ENCODE measurements at places on chromosomes 1 and 21. TPM values are rescaled to one million over a fixed set of nuclear protein-coding genes. Genes with fewer than 3 reads are reported as not detected.

Gene SLC9C2
- not detected for total RNA-seq

Gene SYT11
- total RNA-seq: 17.2 TPM

Gene ZBTB48
- total RNA-seq: 8.9 TPM

Gene SLFNL1
- total RNA-seq: 0.28 TPM

Gene CAMSAP2
- total RNA-seq: 39.4 TPM

Gene CRP
- not detected for total RNA-seq

Gene OR2G6
- total RNA-seq: not detected

Gene TDRD5
- total RNA-seq: not detected

DNA sequence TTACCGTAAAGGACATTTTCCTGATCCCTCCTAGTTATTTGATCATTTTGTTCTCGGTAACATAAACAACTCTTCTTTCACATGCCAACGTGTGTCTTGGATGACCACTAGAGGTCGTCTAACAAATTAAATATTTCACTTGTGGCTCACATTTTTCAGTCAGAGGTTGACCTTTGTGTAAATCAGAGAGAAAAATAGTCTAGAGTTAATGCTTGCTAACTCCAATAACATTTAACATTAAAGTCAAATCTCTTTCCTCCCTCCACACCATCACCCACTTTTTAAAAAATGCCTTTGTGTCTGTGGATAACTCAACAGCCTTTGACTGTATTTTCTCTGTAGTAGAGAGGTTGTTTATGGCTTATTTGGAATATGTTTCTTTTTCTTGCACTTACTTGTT, 220.5 kb upstream of the B3GALT2 start:
- DNase-seq: no peak

GRCh38 chr1:5388622-5389021, 603.6 kb downstream of the NPHP4 start:
- no peak for DNase-seq

DNA sequence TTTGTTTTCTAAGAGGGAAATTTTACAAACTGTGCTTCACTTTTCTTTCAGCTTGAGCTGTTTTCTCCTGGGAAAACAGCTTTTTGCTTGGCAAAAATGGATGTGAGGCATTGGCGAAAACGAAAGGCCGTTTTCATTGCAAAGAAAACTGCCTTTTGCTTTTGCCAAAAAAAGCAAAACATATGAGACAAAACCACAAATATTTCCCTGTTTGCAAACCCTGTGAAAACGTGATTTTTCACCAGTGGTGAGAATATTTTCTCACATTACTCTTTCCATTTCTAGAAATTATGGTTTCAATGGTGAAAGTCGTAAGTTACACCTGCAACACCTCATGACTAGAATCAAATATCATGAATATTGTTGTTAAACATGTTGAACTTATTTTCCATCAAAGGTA, 74.0 kb upstream of the ZBTB18 start:
- DNase-seq: no peak

GRCh38 chr21:17858747-17859146, 39.6 kb upstream of the C21orf91 start:
- DNase-seq: no peak

GRCh38 chr1:41617336-41617735, 132.9 kb upstream of the EDN2 start:
- no peak for DNase-seq

- DNase-seq: no peak
These were observed 69.1 kb downstream of the DISC1 start for GRCh38 chr1:231695439-231696255.

DNA sequence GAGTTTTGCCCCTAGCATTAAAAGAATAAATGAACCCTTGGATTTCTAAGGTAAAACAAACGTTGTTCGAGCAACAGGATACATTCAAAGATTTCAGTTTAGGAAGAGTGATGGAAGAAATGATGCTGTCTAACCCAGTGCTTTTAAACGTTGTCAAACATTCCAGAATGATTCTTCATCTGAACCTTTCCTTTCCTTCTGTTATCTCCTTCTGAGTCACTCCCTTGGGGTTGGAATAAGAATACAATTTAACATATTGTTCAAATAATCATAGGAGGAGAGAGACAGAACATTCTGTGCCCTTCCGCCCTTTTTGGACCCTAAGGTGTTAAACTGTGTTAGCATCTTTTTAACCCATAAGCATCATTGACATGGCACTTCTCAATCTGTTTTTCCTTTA, 61.1 kb upstream of the RCOR3 start:
- no peak for DNase-seq

GRCh38 chr1:147598621-147599361, 57.5 kb downstream of the BCL9 start:
- no peak for DNase-seq

DNA sequence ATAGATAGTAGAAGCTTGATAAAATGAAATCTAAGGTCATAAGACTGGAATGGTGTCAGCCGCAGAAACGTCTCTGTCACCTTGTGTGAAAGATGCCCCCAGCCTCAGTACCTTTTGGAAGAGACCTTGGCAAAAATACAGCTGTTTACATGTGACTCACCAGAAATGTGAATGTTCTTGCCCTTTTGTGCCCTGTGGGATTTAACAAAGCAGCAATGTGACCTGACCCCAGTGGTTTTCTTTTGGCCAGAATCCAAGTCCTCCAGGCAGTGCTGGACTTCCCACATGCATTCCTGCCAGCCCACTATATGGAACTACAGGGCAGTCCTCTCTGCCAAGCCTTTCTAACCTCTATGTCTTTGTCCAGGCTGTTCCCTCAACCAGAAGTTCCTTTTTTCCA, 27.2 kb upstream of the LRRC8C start:
- no peak for DNase-seq

DNA sequence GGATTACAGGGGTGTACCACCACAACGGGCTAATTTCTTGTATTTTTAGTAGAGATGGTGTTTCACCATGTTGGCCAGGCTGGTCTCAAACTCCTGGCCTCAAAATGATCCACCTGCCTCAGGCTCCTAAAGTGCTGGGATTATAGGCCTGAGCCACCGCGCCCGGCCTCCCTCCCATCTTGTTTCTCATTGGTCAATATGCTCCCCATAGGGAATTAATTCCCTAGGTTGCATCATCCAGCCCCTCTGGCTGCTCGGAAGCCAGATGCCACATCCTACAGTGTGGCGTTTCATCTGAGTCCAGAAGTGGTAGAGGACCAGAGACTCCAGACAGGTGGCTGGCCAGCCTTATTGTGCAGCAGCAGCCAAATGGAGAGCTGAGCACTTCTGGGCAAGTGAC, 11.5 kb upstream of the VASH2 start:
- DNase-seq: no peak

DNA sequence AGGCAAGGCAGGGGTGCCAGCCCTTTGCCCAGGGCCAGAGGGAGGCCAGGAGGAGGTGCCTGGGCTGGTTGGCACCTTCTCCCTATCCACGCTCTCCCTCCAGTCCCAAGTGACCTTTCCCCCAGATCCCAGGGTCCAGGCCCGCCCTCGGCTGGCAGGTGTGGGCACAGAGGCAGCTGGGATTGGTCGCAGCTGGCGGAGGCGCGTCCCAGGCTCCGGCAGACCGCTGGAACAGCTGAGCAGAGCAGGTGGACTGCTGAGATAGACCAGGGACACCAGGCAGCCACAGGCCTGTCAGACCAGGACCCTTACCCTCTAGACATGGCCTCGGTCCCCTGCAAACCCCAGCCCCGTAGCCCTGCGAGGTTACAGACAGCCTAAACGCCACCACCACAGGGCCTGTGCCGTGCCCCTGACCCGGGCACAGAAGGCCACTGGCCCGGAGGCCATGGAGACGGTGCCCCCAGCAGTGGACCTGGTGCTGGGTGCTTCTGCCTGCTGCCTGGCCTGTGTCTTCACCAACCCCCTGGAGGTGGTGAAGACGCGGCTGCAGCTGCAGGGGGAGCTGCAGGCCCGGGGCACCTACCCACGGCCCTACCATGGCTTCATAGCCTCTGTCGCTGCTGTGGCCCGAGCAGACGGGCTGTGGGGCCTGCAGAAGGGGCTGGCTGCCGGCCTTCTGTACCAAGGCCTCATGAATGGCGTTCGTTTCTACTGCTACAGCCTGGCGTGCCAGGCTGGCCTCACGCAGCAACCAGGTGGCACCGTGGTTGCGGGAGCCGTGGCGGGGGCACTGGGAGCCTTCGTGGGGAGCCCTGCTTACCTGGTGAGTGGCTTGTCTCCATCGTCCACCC, at the start of gene SLC25A34:
SLC25A34 (plus strand) TSS at position 221 of the 854 bp plus-strand sequence; CDS start at position 449, 228 bp downstream.
- peak; percentile 83 for DNase-seq

- no peak for DNase-seq
These were observed 41.0 kb downstream of the CRYAA start for GRCh38 chr21:43209575-43210453.

GRCh38 chr1:232045139-232045994, 418.8 kb downstream of the DISC1 start:
- no peak for DNase-seq

- DNase-seq: no peak
These were observed 36.4 kb upstream of the ETS2 start for GRCh38 chr21:38769191-38769780.

DNA sequence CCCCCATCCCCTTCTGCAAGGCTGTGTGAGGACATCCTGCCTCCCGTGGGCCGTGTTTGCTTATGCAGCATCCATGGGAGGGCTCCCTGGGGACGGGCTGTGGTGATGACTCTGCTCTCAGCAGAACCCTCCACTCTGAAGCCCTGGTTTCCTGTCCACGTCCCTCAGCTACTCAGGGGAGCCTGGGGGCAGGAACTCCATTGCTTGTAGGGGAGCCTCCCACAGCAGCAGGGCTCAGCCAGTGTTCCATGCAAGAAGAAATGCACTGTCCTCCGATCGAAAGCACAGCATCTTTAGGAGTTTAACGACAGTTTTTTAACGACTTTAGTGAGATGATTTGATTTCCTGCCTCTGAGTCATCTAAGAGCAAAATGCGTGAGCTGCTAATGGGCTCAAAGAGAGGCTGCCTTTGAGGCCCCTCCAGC, 8.3 kb upstream of the KCNAB2 start:
- DNase-seq: no peak

- no peak for DNase-seq
These were observed 55.1 kb downstream of the COL18A1 start for GRCh38 chr21:45460011-45460565.

GRCh38 chr1:63874278-63874880, 100.6 kb downstream of the ROR1 start:
- DNase-seq: no peak

DNA sequence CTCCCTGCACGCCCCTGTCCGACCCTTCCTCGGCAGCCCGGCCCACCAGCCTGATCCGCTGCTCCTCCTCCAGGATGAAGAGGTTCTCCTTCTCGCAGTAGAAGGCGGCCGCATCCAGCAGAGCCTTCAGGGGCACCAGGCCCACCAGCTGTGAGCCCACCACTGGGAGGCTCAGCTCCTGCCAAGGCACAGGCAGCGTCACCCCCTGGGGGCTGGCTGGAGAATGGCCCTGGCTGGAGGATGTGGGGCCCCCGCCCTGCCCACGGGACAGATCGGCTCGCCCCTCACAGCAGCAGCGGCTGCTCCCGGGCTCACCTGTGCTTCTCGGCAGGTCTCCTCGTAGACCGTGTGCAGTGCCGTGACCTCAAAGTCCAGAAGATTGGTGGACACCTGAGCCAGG, 5.3 kb downstream of the FTCD start:
- no peak for DNase-seq

- DNase-seq: peak; percentile 84
These were observed 1.9 kb downstream of the TAGLN2 start for GRCh38 chr1:159923203-159924024.

- DNase-seq: no peak
These were observed 68.1 kb upstream of the APP start for GRCh38 chr21:26238646-26239045.

- DNase-seq: no peak
These were observed 20.7 kb downstream of the IRF2BP2 start for GRCh38 chr1:234589064-234589800.

DNA sequence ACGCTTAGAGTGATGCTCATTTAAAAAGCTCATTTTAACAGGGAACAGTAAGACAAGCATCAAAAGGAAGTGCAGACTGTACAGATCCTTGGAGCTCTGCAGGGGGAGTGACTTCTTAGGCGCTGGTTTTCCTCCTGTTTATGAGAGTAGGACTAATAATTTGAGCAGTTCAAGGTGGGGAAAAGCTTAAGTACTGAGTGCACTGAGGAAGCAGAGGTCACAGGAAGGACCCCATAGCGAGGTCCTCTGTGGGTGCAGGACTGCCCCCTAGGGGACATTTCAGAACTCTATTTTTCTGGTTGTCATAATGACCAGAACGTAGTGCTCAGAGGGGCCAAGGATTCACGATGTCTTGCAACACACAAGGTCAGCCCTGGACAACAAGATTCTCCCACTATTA, 112.1 kb downstream of the HLCS start:
- DNase-seq: peak; percentile 41

DNA sequence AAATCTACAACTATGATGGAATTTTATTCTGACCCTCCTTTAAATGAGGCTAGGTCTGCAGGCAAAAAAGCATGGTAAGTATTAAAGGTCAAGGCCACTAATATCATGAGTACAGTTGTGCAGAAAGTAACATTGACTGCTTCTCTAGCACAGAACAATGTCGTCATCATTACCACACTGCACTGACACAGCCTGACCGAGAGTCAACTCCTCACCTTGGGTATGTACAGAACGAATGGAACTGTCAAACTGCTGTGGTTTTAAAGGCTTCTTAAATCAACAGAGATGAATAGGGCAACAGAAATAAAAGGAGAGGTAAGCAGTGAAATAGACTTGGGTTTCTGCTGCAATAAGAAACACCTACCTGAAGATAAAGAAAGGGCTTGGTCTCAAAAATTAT, 88.8 kb downstream of the TBX15 start:
- DNase-seq: no peak

DNA sequence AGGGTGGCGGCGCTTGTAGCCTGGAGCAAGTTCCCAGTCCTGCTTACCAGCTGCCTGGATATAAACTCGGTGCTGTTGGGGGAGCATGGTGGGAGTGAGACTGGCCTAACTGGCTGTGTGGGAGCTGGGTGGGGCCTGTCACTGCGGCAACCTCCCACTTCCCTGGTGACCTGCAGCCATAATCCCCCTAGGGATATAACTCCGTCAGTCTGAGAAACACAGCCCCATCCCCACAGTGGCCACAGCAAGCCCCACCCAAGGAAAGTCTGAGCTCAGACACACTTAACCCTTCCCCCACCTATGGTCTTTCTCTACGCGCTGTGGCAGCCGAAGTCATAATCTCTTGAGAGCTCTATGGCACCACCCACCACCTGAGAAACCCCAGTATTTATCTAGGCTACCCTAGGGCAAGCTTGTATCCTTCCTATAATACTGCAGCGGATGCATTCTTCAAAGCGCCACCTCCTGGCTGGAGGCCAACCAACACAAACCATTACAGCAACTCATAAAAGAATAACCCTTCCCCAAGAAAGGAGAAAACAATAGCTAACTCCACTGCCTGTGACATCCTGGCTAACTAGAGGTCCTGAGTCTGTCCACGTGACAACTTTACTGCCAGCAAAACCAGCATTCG, 57.4 kb downstream of the ZNF648 start:
- peak; percentile 68 for DNase-seq

Measured in heart right ventricle (tissue), 16 donors.